ENCODE measurements at places on chromosomes 1 and 21.
A peak's percentile ranks its signal among the peaks of the same experiment; 100 is the strongest.

DNA sequence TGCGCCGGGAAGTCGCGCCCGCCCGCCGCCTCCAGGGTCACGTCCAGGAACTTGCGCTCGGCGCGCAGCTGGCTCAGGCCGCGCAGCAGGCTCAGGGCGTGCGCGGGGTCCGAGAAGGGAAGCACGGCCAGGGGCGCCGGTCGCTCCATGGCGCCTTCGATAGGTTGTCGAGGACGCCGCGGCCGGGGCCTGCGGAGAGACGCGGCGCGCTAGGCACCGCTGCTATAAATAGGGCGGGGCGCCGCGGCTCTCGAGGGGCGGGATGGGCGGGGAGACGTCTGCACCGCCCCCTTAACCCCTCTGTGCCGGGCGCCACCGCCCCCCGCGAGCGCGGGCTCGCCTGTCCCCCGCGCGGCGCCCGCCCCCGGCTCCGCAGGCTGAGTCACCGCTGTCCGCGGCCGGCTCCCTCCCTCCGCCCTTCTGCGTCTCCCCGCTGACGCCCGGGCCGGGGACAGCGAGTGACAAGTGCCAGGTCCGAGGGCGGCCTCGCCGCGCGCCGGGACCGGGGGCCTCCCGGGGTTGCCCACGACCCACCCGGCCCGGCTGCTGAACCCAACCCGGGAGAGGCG lies at the start of gene KLHL21:
TSS of gene KLHL21 (minus strand) at position 201 of the 569 bp plus-strand sequence. CDS start at position 149, 52 bp downstream.
- peak; percentile 89 for DNase-seq

DNA sequence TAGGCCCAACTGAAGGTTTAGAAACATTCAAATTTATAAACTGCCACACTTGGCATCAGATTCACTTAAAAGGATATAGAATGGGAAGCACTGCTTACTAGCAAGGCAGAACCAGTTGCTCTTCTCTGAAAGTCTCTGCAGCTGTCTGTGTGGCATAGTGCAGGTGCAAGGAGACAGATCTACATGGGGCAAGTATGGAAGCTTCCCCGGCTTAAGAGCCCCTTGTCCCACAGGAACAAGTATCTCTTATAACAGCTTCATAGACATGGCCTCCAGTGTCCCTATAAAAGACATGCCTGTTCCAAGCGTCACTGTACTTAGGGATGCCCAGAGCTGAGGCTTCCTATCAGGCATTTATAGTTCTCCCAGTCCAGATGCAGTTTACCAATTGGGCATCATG lies 26.5 kb downstream of the ZBTB8B start:
- DNase-seq: no peak

DNA sequence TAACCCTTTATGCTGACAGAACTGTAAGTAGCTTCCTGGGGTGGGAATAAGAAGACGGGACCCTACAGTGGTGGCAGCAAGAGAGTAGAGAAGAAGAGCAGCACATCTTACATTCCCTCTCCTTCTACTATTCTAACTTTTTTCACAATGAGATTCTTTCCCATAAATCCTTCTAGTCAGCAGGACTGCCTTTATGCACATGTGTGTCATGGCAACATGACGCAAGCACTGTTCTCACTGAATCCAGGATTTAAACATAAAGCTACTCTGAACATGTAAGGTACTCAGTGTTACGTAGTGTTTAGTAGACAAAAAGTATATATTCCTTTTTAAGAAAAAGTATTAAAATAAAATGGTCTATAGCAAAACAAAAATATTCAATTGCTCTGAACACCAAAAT lies 309.7 kb upstream of the LYPLAL1 start:
- no peak for DNase-seq

DNA sequence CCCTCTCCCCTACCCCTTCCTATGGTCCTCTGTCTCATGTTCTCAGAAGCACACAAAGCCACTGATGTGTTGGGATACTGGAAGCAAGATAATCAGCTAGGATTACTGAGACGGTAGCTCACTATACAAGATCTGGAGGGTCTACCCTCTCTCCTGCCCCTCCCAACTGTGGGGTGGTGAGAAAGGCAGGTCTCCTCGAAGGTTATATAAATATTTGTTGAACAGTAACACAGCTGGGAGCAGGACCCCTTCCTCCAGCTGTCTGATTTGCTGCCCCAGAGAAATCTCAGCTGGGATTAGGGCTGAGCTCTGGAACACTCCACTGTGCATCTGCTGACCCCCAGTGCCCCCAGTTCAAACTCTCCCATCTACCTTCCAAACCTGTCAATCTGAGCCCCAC lies 94.2 kb upstream of the IPO9 start:
- DNase-seq: no peak

- DNase-seq: no peak
Observed at GRCh38 chr1:170296211-170296610, 150.5 kb downstream of the NTMT2 start.

GRCh38 chr1:241596633-241597032 lies 43.5 kb downstream of the CHML start:
- no peak for DNase-seq

All from testis (tissue), 5 donors.